ENCODE measurements at places on chromosomes 2 and 18. TPM values are rescaled to one million over a fixed set of nuclear protein-coding genes. Genes with fewer than 3 reads are reported as not detected.

GRCh38 chr18:59231114-59231513 lies 11.2 kb downstream of the GRP start:
- no peak for DNase-seq

UNC80 gene
- polyA plus RNA-seq, result 2.0 TPM

DNA sequence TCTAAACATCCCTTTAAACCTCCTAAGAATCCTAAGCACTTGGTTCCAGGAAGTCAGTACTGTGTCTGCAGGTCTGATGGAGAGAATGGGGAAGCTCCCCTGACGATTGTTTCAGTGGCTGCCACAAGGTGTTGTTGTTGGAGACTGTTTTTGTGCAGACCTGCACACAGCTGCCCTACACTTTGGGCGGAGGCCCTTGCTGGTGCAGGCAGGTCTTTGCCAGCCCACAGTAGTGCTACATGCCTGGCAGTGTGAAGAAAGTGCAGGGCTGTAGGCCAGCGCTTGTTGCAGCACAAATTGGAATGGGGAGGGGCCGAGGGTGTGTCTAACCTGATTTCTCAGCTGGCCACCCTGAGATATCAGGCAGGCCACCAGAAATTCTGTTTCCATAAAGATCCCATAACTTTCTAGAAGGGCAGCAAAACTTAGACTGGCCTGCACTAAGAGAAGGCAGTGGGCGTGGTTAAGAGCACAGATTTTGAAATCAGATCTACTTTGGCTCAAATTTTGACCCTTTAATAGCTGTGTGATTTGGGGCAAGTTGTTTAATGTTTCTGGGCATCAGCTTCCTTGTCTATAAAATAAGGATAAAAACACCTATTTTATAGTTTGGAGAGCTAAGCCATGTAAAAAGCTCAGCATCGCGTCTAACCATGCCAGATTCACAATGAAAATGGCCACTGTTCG lies 83.7 kb upstream of the SLC1A4 start:
- no peak for DNase-seq

GRCh38 chr2:230872151-230872967 lies 7.6 kb downstream of the ITM2C start:
- DNase-seq, result no peak

DNA sequence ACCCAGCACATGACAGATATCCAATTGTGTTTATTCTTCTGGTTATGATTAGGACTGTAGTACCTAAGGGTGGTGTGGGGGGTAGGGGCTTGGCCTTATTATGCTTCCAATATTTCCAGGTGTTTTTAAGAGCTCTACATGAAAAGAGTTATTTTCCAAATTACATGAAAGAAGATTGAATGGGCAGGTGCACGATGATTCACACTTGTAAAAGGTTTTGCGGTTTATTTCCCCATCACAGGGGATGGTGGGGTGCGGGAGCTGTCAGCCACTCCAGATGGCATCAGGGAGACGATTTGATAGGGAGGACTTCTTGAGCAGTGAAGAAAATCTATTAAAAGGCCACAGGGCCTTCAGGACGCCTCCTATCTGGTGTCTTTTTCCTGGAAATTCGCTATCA lies 15.1 kb upstream of the CCBE1 start:
- no peak for DNase-seq

PLCD4 gene
- polyA plus RNA-seq, result 9.9 TPM

GRCh38 chr2:15331787-15332186 lies 229.3 kb downstream of the NBAS start:
- DNase-seq, result no peak

PSME4 gene
- polyA plus RNA-seq, result 55.1 TPM

- no peak for DNase-seq
These were observed 91.4 kb downstream of the PPP1R1C start for GRCh38 chr2:182077023-182077422.

AKAIN1 gene
- polyA plus RNA-seq, result not detected

- no peak for DNase-seq
These were observed 490.0 kb upstream of the HS6ST1 start for GRCh38 chr2:128808462-128809258.

GRCh38 chr2:863732-864450 lies 86.8 kb upstream of the SNTG2 start:
- no peak for DNase-seq

- DNase-seq, result no peak
These were observed 74.6 kb upstream of the LRATD1 start for GRCh38 chr2:14557916-14558315.

EVX2 gene
- polyA plus RNA-seq, result not detected

APCDD1 gene
- polyA plus RNA-seq, result 113 TPM

DNA sequence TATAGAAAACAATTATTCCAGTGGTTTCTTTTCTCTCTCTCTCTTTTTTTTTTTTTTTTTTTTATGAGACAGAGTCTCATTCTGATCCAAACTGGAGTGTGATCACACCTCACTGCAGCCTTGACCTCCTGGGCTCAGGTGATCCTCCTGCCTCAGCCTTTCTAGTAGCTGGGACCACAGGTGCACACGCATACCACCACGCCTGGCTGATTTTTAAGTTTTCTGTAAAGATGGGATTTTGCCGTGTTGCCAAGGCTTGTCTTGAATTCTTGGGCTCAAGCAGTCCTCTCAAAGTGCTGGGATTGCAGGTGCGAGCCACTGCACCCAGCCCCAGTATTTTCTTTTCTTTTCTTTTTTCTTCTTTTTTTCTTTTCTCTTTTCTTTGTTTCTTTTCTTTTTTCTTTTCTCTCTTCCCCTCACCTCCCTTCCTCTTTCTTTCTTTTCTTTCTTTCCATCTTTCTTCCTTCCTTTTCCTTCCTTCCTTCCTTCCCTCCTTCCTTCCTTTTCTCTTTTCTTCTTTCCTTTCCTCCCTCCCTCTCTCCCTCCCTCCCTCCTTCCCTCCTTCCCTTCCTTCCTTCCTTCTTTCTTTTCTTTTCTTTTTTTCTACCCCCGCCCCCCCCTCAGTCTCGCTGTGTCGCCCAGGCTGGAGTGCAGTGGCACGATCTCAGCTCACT lies 76.9 kb downstream of the ZNF532 start:
- DNase-seq, result no peak

GRCh38 chr2:105865222-105865913 lies 120.7 kb downstream of the NCK2 start:
- no peak for DNase-seq

DNA sequence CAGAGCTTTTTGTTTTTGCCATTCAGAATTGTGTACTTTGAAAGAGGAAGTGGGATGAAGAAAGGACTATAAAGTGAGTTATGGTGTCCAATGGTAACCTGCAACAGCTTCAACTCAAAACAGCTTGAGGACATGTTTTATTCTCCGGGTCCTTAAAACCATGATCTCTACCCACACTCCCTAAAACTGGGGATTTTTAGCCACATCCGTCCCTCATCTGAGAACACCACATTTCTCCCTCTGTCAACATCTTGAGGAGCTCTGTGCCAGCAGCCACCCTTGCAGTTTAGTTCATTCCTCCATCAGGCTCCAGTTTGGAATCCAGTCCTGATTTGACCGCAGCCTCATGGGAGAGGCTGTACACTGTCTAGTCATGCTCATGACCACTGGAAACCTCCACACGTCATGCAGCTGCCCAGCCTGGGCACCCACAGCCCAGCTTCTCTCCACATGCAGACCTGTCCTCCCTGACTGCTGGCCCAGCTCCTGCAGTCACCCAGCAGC lies 62.6 kb downstream of the C18orf63 start:
- no peak for DNase-seq

GRCh38 chr18:5449858-5450509 lies 93.8 kb downstream of the EPB41L3 start:
- DNase-seq, result no peak

DNA sequence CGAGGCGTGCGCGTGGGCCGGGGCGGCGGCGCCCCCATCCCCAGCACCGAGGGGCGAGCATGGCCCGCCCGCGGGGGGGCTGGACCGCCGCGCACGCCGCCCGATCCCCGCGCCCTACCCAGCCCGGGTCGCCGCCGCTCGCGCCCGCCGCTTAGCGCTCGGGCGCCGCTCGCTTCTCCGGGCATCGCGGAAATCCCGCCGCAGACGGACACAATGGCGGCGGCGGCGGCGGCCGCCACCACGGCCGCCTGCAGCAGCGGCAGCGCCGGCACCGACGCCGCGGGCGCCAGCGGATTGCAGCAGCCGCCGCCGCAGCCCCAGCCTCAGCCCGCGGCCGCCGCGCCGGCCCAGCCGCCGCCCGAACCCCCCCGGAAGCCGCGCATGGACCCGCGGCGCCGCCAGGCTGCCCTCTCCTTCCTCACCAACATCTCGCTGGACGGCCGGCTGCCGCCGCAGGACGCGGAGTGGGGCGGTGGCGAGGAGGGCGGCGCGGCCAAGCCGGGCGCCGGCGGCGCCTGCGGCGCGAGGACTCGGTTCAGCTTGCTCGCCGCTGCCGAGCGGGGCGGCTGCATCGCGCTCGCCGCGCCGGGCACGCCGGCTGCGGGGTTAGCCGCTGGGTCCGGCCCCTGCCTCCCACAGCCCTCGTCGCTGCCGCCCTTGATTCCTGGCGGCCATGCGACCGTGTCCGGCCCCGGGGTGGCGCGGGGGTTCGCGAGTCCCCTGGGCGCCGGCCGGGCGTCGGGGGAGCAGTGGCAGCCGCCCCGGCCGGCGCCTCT lies 453 bp downstream of the CABLES1 start:
- no peak for DNase-seq

DNA sequence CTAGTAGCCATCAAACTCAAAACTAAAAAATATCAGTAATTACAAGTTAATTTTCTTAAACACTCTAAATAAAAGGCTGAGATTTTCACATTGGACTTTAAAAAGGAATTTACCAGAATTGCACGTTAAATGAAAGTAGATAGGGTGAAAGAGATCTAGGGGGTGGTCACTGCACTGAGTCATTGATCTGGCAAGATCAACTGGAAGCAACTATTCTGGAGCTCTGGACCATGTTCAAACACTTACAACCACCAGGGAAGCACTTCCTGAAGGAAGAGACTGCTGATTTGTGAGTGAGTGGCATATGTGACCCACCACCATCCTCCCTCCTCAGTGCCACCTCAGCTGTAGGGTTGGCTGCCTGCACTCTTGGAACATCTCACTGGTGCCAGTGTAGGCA lies 111.8 kb downstream of the UGGT1 start:
- no peak for DNase-seq

DNA sequence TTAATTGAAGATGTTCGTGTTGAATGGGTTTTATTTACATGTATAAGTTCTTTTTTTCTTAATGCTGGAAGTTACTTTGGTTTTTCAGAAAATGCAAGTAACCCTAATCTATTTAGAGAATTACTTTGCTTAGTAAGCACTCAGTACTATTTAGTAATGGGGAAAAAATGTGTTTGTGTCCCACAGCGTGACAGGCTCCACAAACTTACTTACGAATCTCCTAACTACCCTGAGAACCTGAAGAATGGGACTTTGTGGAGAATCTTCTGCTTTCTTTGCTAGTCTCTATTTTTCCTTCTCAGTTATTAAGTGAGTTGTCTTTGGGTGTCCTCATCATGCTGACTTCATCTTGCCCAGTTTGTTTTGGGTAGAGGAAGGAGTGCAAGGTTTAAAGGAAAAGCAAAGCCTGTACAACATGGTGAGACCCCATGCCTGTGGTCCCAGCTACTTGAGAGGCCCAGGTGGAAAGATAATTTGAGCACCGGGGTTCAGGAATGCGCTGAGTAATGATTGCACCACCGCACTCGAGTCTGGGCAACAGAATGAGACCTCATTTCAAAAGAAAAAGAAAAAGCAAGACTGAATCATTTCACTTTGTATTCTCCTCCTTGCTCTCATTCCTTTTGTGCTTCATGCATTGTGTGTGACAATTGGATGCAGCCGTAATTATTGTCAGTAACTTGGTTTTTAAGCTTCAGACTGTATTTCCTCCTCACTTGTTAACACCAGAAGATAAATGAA lies 10.2 kb downstream of the NEDD4L start:
- no peak for DNase-seq

GRCh38 chr18:3015204-3015592 lies 2.3 kb upstream of the LPIN2 start:
- no peak for DNase-seq

DNA sequence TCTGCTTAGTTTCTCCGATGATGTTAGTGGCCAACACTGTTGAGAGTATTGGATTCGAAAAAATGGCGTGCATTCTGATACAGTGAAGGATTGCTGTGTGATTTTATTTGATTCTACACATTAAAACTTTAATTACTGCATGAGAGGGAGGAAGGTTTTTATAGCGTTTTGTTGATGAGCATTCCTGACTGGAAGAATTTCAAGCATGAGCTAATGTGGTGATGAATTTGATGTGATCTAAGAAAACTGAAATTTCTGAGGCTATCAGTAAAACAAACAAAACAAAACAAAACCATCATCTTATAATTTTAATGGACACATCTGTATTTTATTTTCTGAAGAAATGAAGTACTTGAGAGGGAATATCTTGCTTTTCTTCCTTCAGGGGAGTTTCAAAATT lies 59.6 kb downstream of the ITGB6 start:
- DNase-seq, result no peak

ITGA6 gene
- 102 TPM for polyA plus RNA-seq

CLEC4F gene
- polyA plus RNA-seq, result not detected

FOXI3 gene
- polyA plus RNA-seq, result 0.17 TPM

HS1BP3 gene
- polyA plus RNA-seq, result 24.9 TPM

DNA sequence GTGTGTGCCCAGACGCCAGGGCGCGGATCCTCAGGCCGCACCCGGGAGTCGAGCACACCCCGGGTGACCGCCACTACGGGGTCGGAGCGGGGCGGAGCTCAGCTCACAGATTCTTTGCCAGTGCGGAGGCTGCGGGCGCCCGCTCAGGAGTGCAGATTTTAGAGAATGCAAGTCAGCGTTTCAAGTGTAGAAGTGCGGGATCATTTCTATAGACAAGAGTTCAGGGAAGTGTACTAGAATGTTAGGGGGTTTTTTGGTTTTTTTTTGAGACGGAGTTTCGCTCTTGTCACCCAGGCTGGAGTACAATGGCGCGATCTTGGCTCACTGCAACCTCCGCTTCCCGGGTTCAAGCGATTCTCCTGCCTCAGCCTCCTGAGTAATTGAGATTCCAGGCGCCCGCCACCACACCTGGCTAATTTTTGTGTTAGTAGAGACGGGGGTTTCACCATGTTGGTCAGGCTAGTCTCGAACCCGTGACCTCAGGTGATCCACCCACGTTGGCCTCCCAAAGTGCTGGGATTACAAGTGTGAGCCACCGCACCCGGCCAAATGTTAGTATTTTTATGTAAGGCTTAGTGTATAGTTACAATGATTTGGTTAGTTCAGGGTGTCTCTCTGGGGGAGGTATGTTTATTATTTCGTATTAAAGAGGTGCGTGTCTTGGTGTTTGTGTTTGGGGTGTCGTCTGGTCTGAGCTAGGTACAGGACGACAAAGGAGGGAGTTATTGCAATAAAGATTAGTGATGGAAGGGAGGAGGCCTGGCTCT lies 619 bp upstream of the FAM168B start:
- peak; percentile 43 for DNase-seq

- DNase-seq, result peak; percentile 57
These were observed 11.7 kb downstream of the ARHGAP28 start for GRCh38 chr18:6741232-6741663.

DNA sequence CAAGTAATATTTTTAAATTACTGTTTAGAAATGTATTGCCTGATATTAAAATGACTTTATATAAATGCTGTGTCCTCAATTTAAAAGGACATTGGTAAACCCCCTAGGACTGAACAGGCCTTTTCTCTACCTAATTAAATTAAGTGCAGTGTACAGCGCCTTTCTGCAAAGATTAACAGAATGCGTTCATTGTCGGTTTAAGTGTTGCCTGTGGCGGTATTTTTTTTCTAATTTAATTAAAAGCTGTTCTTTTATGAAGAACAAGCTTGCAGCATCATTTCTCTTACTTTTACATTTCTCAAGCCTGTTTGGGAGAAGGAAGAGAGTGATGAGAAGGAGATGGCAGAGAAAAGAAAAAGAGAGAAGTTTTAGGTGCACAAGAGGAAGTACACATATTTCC lies 344.9 kb downstream of the CPS1 start:
- DNase-seq, result no peak

CPLX4 gene
- 0.06 TPM for polyA plus RNA-seq

- DNase-seq, result no peak
These were observed 834 bp upstream of the ARL4C start for GRCh38 chr2:234497594-234498235.

All from renal cortex interstitium (tissue), 15 donors.